Testis (tissue), 5 donors: ENCODE measurements at places on chromosomes 11 and 22. TPM values are rescaled to one million over a fixed set of nuclear protein-coding genes. Genes with fewer than 3 reads are reported as not detected.

GRCh38 chr11:22192289-22192641 is 620 bp upstream of the ANO5 start:
- DNase-seq, result peak; percentile 37

DNA sequence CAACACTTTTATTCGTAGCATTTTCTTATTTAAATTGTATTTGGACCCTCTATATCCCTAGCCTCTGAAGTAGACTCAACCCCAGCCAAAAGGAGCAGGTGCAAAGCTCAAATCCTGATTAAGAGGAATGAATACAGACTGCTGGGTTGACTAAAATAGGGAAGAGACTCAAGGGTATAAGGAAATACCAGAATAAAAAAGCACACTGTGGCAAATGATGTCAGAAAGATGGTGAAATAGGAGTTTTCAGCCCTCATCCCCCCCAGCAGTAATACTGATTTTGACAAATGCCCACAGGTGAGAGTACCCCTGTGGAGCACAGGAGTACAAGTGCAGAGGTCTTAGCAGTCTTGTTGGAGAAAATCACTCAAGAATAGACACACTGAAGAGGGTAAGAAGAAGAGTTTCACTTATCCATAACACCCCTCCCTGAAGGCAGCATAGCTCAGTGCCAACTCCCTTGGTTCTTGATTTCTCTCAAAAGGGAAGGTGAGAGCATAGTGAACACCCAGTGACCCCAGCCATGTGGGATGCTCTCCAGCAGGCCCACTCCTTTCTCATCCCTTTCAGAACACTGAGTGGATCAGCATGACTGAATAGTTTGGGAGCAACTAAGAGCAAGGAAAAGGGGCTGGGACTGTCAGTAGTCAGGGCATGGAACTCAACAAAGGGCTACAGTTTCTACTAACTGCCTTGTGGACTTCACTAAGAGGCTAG is 71.7 kb downstream of the TBC1D22A start:
- DNase-seq, result no peak

DNA sequence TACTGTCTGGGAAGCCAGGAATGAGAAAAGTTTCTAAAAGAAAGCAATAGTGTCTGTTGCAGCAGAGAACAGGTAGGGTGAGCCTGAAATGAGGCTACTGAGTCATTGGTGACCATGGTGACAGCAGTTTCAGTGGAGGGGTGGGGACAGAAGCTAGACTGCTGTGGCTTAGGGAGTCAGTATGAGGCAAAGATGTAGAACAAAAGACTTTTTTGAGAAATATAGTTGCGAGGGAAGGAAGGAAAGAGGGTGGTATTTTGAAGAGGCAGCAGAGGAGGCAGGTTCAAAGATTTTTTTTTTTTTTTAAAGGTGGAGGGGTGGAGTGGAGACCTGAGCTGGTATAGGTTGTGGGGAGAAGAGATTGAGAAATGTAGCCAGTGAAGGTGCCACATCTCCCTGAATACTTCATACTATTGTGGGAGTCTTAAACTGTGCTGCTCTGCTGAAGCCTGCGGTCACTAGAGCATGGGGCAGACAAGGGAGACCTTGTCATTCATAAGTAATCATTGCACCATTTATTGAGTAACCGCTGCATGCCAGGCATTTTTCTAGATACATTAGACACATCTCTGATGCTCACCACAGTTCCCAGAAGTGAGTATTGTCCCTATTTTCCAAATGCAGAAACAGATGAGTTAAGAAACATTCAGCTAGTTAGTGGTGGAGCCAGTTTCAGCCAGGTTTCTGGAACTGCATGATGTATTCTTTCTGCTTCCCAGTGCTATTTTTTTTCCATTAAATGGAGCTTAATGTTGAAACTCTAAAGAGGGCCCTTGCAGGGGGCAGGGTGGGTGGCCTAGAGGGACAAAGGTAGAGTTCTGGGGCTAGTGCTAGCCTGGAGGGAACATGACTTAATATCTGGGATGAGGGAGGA is 49.9 kb downstream of the STIM1 start:
- DNase-seq, result no peak

DNA sequence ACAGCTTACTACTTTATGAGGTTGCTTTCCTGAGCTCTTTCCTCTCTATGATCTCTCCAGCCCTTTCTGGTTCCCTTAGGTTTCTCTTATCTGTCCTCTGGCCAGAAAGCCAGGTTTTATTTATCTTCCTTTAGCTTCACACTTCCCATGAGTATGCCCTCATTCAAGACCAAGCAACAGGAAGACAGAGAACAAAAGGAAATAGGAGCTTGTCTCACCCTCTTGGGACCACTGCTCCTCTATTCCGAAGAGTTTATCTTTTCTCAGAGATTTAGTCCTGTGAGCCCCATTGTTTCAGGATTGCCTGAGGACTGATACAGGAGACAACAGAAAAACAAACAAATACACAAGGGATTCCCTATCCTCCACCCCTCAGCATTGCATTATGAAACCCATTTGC is 62.4 kb upstream of the CCDC179 start:
- DNase-seq, result no peak

Gene KRTAP5-10
- total RNA-seq, result not detected

DNA sequence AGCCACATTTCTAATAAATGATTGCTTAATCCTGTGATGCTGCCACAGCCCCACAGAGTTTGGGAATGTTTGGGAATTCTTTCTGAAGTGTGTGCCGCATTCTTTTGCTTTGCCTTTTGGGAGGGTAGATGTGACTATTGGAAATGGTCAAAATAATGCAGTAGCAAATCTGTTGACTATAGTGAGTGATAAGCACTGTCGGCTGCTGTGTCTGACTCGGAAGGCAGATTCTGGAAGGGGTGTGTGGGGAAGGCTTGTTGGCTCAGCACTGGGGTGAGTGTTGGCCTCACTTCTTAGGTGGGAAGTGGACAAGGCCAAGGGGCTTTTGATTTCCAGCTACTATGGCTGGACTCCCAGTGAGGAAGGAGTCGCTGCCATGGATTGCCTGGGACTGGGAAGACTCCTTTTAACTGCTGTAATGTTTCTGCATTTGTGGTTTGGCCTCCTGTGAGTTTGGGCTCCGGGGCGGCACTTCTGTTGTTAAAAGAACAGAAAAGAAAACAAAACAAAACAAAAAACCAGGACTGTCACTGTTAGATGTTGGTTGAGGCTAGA is 20.1 kb downstream of the ZBTB16 start:
- DNase-seq, result no peak

- DNase-seq, result no peak
Observed at GRCh38 chr22:31866918-31867317, 77.4 kb upstream of the YWHAH start.

GRCh38 chr11:120182372-120182771 is 28.5 kb upstream of the OAF start:
- peak; percentile 2 for DNase-seq

Gene MYOD1
- 1.4 TPM for total RNA-seq
